ENCODE measurements at places on chromosomes 3 and 15.

DNA sequence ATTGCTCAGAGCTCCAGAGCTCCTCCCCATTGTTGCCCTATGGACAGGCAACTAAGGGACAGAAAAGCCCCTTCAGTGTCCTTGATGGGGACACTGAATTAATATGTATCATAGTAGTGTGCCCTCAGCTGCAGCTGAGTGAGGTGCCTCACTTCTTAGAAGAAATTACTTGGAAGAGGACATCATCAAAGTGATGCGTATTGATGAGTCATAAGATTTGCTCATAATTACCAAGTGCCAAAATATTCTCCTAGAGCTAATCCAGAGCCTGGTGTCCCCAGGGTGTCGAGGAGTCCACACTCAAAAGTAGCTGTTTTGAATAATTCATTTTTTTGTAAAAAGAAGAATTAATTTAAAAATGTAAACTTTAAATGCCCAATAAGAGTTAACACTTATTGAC is 200.7 kb upstream of the SEMA6D start:
- no peak for DNase-seq

- DNase-seq = no peak
Observed at GRCh38 chr15:48358229-48359152, 27.3 kb downstream of the DUT start.

GRCh38 chr3:133464573-133464972 is 64.7 kb downstream of the BFSP2 start:
- no peak for DNase-seq

GRCh38 chr3:112656043-112656442 is 15.1 kb upstream of the CCDC80 start:
- no peak for DNase-seq

DNA sequence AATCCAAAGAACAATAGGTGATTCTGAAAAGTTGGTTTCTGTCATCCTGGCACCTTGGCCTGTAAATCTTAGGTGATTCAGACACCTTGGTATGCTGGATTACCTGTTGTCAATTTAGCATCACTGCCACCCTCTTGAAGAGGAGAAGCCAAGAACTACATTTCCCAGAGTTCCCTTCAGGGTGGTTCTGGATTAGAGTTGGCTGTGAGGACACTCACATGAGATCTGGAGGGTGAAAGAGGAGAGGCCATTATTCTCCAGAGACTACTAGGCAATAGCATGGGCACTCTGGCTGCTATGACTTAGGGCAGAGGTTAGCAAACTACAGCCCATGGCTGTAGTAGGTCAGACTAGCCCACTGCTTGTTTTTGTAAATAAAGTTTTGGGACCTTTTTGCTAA is 41.7 kb upstream of the CORO2B start:
- no peak for DNase-seq

- DNase-seq = no peak
Observed at GRCh38 chr15:50113187-50113505, 5.9 kb downstream of the ATP8B4 start.

DNA sequence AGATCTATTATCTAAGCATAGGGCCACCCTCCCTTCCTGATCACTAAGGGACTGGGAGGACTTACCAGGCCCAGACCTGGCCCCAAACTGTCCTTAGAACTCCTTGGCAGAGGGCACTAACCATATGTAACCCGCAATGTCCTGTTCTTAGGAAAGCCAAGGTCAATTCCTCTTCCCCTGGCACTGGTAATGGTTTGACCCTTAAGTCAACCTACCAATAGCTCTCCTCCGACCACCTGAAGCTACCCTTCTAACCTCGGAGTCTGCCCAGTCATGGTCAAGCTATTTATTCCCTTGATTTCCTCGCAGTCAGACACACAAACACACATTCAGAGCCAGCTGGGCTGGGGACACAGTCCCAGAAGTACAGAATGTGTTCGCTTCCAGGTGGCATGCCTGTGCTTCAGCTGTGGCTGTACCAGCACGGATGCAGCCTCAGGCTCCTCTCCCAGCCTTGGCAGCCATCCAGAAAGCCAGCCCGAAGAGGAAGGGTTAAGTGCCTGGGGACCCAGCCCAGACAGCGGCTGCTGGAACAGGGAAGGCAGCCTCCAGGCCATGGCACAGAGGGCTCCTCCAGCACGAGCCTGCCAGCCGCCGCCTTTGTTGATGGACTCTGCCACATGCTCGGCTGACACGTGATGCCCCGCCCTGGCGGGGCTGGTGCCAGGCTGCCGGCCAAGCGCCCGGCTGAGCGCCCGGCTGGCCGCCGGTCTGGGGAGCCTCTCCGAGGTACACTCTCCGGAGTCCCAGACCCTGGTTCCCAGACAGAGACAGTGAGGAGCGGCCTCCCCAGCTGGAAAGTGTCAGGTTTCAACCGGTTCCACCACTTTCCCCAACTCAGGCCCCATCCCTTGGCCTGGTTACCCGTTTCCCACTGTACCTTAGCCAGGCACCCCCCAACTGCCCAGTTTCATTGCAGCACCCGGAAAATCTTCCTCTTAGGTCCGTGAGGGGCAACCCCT is 5.5 kb downstream of the BMF start:
- DNase-seq = peak; percentile 84

DNA sequence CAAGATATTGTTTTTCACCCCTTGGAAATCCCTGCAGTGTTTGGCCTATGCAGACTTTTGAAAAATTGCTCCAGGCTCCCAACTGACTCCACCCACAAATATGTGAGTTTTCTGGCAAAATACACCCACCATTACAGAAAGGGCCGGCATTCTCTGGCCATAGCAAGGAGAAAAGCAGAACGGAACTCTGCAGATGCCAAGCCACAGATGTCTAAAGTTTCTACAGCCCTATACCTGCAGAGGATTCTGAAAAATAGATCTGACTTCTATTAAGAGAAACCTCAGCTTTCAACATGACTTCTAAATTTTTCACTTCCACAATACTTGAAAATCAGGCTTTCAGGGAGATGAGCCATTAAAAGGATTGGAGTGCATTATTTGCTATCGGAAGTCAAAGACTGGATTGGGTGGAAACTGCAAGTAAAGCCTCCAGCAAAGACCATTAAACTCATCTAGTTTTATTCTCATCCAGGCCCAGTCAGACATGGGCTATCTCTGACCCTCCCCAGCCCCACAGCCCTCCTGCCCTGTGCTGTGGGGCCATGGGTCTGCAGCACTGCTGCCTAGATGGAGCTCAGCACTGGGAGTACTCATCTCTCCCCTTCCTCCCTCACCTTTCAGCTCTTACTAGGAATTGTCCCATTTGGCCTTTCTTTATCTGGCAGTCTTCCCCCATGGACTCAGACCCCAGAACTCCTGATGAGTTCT is 243.1 kb upstream of the GOLGA6L4 start:
- DNase-seq = no peak

GRCh38 chr3:180199417-180199995 is 162.8 kb upstream of the PEX5L start:
- DNase-seq = no peak

DNA sequence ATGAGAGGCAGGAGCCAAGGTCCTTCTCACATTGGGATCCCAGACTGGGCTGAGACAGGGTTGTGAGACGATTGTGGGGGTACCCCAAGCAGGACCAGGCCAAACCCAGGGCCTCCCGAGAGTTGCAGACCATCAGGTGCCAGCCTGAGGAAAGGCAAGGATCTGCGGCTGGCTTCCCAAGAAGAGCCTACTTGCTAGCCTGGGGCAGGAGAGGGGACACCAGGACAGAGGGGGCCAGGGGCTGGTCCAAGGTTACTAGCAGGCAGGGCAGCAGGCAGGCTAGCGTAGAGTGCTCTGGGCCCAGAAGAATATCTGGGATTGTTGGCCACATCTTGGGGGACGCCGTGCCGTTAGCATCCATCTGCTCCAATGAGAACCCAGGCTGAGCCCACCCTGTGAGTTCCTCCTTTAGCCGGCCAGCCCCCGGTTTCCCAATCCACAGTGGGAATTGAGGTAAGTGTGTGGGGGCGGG is 546 bp downstream of the CISH start:
- no peak for DNase-seq

- DNase-seq = no peak
Observed at GRCh38 chr15:45448066-45448915, 69.9 kb upstream of the GATM start.

DNA sequence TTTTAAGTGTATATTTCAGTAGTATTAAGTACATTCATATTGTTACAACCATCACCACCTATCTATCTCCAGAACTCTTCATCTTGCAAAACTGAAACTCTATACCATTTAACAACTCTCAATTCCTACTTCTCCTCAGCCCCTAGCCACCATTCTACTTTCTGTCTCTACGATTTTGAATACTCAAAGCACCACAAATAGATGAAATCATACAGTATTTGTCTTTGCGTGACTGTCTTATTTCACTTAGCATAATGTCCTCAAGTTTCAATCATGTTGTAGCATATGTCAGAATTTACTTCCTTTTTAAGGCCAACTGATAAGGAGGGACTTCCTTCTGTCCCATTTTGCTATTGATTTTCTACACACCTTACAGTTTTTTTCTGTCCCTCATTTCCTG is 593.3 kb downstream of the FHIT start:
- no peak for DNase-seq

DNA sequence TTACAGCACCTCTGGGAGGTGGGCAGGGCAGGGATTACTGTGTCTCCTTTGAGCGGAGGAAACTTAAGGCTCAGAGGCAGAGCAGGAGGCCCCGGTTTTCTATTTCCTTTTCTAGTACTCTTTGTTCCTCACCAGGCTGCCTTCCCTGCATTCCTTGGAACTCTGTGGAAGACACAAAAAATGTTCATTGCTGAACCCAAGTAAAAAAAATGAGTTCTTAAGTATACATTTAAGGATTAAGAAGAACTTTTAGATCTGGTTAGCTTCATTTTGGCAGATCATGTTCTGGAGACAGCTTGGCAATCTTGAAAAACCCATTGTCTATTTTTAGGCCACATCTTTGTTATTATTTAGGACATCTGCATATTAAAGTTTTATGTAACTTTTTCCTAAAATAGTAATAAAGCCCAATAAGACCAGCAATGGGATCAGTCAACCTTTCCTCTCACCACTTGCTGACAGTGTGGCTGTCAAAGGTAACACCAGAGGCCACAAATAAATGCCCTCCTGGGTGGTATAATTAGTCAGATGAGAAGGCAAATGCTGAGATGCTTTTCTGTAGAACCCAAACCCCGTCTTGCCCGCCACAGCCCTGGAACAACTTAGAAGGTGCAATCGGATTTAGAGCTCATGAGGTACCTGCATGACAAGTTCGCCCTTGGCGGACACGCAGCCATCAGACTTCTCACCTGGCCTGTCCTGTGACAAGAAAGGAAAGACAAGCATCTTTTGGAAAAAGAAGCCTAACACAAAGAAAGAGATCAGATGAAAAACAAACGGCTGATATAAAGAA is 97.2 kb downstream of the DGKG start:
- no peak for DNase-seq
